ENCODE measurements at places on chromosomes 5 and 9. TPM values are rescaled to one million over a fixed set of nuclear protein-coding genes. Genes with fewer than 3 reads are reported as not detected.

DNA sequence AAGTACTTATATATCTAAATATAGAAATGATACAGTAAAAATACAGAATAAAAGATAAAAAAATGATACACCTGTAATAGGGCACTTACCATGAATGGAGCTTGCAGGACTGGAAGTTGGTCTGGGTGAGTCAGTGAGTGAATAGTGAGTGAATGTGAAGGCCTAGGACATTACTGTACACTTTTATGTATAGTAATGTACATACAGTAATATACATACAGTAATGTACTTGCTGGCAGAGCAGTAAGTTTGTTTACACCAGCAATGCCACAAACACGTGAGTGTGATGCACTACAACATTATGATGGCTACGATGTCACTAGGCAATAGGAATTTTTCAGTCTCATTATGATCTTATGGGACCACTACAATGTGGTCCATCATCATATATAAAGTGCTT is 34.2 kb downstream of the SUSD1 start:
- no peaks in the 10 kb centered on the region for H3K36me3 ChIP-seq
- no peaks in the 10 kb centered on the region for H3K27me3 ChIP-seq
- H3K4me1 ChIP-seq = peaks cover 2% of the 10 kb centered on the region
- H3K27ac ChIP-seq = no peak overlapping the region
- no peak for DNase-seq

- no peak overlapping the region for H3K27ac ChIP-seq
- no peak for DNase-seq
- H3K36me3 ChIP-seq = no peaks in the 10 kb centered on the region
- H3K4me1 ChIP-seq = no peaks in the 10 kb centered on the region
Measured at GRCh38 chr9:99561961-99562565, 259.6 kb upstream of the NR4A3 start.

DNA sequence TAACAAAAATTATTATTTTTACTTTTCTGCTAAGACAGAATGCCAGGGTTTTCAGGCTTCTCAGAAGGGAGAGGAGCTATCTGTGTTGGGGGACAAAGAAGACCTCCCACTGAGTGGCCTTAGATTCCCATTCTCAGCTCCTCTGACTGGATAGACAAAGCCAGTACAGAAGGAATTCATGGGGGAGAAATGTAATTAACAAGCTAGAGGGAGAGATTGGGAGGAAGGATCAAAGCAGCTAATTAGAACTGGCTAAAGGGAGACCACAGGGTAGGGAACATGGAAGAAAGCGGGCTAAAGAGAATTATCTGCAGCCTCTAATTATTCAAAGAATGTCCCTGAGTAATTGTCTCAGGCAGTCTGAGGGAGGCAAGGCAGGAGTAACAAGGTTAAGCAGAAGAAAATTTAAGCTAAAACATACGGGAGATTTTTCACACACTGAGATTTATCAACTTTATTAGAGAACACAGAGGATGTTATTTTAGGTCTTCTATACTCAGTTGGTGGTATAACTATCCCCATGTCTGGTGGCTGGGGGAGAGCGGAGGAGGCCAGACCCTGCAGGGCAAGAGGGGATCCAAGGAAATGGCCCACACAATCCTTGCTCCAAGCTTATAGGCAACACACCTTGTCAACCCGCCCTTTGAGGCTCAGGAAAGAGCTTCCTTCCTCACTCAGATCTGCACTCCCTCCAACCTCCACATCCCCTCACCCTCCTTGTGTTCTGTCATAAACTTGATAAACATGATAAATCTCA is 87.7 kb upstream of the LRRTM2 start:
- H3K27ac ChIP-seq = no peak overlapping the region
- H3K36me3 ChIP-seq = no peaks in the 10 kb centered on the region

DNA sequence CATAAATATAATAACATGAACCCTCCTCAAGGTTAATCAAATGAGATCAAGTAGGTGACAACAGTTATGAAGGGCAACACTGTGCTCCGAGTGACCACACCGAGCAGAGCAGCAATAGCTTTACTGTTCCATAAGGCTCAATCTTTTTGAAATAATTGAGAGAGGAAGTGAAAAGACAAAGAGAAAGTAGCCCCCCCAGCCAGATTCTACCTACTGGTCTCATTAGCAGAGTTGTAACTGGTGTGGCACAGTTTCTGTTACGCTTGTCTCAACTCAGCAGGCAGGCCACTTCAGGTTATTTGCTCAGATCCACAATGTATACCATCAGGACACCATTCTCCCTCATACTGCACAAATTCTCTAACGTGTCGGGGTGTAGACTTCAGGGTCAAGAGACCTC is 14.0 kb downstream of the PRUNE2 start:
- no peak for DNase-seq
- H3K27me3 ChIP-seq = no peaks in the 10 kb centered on the region
- no peaks in the 10 kb centered on the region for H3K36me3 ChIP-seq
- H3K27ac ChIP-seq = peak overlapping the region; percentile 86
- H3K4me3 ChIP-seq = no peak overlapping the region

- no peaks in the 10 kb centered on the region for H3K4me1 ChIP-seq
- no peak overlapping the region for H3K27ac ChIP-seq
- H3K36me3 ChIP-seq = no peaks in the 10 kb centered on the region
- no peaks in the 10 kb centered on the region for H3K27me3 ChIP-seq
- DNase-seq = no peak
Measured at GRCh38 chr5:136155761-136156160, 23.1 kb downstream of the SMAD5 start.

DNA sequence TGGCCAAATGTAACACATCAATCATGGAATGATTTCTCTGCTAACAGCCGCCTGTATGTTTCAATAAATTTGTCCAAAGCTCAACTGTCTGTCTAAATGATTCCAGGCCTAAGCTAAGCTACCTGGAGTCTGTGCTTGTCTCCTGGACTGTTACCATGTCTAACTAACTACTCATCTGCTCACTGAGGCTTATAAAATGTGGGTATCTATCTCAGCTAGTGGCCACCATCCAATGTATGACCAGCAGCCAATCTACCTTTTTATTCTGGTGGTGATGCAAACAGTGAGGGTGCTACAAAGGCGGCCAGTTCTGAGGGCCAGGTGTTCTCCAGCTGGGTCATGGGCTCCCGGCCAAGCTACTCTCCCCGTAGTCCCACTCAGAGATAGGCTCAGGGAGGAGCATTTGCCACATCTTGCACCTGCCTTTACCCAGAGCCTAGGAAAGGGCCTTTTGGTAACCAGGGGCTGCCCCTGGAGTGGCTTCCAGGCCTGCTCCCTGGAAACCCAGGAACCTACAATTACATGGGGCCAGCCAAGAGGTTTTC is 59.1 kb downstream of the PFDN1 start:
- peaks cover 48% of the 10 kb centered on the region for H3K4me1 ChIP-seq
- H3K36me3 ChIP-seq = no peaks in the 10 kb centered on the region
- H3K27ac ChIP-seq = peak overlapping the region; percentile 83
- H3K27me3 ChIP-seq = no peaks in the 10 kb centered on the region
- DNase-seq = no peak

DNA sequence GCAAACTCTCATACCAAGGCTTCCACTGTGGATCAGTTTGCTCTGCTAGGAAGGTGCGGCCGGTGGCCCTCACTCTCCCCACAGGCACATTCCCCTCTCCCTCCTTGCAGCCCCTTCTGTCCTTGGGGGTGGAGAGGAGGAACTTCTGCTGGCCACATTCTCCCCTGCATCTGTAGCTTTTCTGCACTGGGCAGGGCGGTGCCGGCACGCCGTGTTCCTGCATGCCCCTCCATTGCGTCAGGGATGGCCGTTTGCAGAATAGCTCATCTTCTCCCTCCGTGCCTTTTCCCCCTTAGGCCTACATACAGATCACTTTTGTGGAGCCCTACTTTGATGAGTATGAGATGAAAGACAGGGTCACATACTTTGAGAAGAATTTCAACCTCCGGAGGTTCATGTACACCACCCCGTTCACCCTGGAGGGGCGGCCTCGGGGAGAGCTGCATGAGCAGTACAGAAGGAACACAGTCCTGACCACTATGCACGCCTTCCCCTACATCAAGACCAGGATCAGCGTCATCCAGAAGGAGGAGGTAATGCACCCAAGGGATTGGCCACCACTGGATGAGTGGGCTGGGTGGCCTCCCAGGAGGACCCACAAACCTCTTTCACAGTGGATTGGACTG is 231.5 kb downstream of the DOCK8 start:
- H3K27ac ChIP-seq = no peak overlapping the region
- peaks cover 3% of the 10 kb centered on the region for H3K4me1 ChIP-seq
- H3K36me3 ChIP-seq = no peaks in the 10 kb centered on the region
- no peaks in the 10 kb centered on the region for H3K27me3 ChIP-seq
- H3K4me3 ChIP-seq = no peak overlapping the region

DNA sequence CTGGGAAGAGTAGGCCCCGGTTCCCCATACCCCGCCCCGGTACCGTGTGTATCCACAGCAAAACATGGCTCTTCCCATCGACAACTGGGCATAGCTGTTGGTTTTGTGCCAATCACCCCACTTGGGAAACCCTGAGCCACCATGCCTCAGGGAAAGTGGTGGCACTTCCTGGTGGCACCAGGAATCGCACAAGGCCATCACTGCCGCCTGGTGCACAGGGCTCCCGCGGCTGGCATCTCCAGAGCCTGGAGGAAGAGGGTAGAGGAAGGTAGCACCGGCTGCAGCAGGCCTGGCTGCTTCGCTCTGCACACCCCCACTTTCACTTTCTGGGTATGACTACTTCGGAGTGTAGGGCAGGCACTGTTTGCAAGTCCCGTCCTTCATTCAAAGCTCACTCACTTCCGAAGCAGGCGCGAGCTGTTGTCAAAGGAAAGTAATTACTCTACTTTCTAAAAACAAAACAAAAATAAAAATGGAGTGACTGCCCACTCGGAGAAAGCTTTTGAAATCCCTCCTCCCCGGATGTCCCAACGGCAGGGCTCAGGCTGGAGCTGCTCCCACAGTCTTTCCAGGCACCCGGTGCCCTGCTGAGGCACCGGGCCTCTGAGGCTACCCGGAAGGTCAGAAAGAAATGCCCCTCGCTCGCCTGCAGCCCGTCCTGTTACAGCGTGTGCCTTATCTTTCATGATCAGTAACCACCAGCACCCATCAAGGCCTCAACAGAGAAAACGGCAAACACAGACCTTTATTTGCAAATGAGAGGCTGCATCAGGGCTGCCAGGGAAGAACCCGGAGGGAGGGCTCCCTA is 2.0 kb downstream of the BRD3 start:
- peaks cover 14% of the 10 kb centered on the region for H3K27me3 ChIP-seq
- H3K27ac ChIP-seq = peak overlapping the region; percentile 100
- peak overlapping the region; percentile 78 for H3K4me3 ChIP-seq
- peaks cover 19% of the 10 kb centered on the region for H3K4me1 ChIP-seq
- DNase-seq = peak; percentile 60

- H3K27me3 ChIP-seq = no peaks in the 10 kb centered on the region
- DNase-seq = no peak
- H3K36me3 ChIP-seq = no peaks in the 10 kb centered on the region
- H3K4me1 ChIP-seq = no peaks in the 10 kb centered on the region
Measured at GRCh38 chr5:15233566-15233965, 266.4 kb upstream of the FBXL7 start.

DNA sequence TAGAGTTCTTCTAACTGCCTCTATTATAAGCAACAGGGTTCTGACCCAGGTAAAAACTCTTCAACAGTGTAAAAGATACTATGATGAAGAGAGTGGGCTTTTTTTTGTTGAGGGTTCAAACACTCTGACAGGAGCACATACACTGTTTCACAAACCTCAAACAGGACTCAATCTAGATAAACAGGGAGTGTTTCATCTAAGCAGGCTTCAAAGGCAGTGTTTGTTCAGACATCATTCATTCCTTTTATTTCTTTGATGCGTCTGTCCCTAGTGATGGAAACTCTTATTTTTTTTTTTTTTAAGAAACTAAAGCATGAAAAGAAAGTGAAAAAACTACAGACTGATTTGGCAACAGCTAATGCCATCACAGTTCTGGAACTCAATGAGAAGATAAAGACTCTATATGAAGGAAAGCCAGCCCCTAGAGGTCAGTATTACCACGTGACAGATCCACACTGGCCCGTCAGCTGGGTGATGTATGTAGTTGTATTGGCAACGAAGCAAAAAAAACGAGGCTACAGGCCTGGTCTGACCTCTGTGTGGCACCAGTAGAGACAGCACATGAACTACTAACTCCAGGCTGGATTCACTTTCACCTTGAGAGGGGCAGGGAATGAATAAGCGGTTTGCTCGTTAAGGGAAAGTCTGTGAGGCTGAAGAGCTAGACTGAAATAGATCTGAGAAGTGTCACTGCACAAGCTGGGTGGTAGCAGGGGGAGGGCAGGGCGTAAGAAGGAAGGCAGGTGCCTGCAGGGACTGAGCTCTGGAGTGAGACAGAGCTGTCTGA is 172.2 kb downstream of the CCDC192 start:
- H3K4me3 ChIP-seq = no peak overlapping the region
- no peaks in the 10 kb centered on the region for H3K27me3 ChIP-seq
- H3K36me3 ChIP-seq = no peaks in the 10 kb centered on the region
- DNase-seq = peak; percentile 57

DNA sequence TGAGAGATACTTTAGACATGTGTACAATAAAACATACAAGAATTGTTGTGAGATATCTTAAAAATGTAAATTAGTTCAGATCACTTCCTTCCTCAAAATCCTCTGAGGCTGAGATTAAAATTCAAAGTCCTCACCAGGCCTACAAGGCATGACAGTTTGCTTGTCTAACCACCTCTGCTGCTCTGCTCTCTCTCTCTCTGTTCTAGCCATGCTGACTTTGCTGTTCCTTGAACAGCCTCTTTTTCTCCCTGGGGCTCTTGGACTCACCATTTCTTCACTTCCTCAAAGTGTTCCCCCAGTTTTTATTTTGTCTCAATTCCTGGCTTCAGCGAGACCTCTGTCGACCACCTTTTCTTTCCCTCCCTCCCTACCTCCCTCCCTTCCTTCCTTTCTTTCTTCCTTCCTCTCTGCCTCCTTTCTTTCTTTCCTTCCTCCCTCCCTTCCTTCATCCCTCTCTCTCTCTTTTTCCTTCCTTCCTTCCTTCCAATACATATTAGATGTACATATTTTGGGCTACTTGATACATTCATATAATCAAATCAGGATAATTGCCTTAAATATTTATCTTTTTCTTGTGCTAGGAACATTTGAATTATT is 27.0 kb downstream of the CATSPER3 start:
- DNase-seq = no peak
- H3K27ac ChIP-seq = no peak overlapping the region
- no peaks in the 10 kb centered on the region for H3K4me1 ChIP-seq
- H3K4me3 ChIP-seq = no peak overlapping the region

DNA sequence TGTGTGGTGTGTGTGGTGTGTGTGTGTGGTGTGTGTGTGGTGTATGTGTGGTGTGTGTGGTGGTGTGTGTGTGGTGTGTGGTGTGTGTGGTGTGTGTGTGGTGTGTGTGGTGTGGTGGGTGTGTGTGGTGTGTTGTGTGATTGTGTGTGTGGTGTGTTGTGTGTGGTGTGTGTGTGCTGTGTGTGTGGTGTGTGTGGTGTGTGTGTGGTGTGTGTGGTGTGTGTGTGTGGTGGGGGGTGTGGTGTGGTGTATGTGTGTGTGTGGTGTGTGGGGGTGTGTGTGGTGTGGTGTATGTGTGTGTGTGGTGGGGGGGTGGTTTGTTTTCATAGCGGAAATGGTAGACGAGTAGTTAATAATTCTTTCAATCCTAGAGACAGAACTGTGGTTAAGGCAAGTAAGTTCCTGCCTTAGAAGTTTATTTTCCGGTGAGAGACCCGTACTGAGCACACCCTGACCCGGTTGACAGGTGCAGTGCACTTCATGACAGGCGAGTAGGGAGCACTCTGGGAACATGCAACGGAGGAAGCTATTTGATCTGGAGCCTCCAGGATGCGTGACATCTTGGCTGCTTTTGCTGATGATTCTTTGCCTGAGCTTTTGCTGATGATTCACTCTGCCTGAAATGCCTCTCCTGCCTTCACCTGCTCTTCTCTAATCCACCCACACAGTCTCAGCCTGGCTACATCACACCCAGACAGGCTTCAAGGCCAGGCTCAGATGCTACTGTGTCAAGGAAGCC is 21.7 kb upstream of the FAT2 start:
- DNase-seq = no peak
- H3K36me3 ChIP-seq = no peaks in the 10 kb centered on the region
- H3K4me1 ChIP-seq = no peaks in the 10 kb centered on the region
- no peaks in the 10 kb centered on the region for H3K27me3 ChIP-seq

The CSNK1A1 gene
- 192 TPM for total RNA-seq

The PLCXD3 gene
- 1.9 TPM for total RNA-seq

The GDF9 gene
- not detected for total RNA-seq
